ENCODE measurements at places on chromosomes 6 and 20.

GRCh38 chr6:105804000-105804399 lies 282.1 kb upstream of the PRDM1 start:
- DNase-seq = no peak

DNA sequence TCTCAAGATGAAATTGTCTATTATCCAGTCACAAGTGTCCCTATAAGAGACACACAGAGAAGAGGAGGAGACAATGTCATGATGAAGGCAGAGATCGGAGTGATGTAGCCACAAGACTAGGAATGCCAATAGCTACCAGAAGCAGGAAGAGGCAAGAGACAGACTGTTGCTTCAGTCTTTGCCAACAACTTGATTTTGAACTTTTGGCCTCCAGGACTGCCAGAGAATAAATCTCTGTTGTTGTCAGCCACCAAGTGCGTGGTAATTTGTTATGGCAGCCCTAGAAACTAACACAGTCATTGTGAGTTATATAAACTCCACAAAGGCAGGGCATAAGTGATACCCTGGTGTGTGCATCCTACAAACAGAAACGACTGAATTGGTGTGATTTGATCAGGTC lies 517.0 kb downstream of the BTBD3 start:
- DNase-seq = no peak

DNA sequence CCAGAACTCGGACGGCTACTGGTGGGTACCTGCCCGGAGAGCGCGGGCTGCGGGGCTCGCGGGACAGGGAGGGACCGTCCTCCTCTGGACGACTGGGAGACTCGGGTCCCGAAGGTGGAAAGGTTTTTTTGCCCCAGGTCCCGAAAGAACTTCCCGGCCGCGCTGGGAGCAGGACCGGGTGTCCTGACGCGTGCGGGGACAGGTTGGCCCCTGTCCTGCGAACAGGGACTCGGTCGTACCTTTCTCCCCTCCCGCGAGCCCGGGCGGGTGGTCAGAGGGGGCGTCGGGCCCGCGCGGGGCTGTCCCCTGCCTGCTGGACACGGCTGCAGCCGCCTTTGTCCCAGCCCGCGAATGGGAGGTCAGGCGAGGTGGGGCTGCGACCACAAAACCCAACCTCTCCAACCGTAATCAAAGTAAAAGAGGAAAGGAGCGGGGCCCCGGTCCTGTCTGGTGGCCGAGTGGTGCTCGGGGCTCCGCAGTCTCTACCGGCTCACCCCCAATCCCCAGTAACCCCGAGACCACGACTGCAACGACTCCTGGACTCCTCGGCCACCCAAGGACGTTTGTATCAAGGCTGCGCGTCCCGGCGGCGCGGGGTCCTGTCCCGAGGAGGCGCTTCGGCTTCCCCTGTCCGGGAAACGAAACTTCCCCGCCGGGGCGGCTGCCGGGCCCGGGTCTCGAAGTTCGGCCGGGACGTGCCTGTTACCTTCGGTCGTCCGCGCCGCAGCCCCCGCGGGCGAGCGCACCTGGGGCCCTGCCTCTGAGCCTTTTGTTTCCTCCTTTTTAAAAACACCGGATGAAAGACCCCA lies 798 bp downstream of the DSP start:
- no peak for DNase-seq

DNA sequence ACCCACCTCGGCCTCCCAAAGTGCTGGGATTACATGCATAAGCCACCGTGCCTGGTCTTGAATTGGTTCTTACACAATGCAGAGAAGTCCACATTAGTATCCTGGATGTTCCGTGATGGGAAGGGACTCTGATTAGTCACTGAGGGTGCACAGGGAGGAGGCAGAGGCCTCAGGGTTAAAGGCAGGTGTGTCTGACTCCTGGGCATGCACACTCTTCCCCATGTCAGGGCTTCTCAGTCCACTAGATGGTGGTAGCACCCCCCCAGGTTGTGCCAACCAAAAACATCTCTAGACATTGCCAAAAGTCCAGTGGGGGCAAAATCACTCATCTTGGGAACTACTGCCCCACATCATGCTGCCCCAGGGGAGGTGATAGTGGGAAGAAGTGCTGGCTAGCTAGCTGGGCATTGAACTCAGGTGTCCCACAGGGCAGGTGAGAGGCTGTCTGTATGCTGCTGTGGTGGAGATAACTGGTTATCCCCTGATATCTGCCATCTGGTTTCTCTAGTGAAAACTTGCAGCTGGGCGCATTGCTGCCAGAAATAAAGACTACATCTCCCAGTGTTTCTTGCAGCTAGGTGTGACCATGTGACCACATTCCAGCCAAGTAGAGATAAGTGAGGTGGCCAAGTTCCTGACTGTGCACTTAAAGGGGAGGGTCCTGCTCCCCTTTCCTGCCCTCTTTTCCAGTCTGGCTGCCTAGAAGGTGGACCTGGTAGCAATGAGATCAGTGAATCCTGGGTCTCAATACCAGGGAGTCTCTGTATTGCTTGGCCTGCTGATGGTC lies 8.4 kb upstream of the NSFL1C start:
- no peak for DNase-seq

DNA sequence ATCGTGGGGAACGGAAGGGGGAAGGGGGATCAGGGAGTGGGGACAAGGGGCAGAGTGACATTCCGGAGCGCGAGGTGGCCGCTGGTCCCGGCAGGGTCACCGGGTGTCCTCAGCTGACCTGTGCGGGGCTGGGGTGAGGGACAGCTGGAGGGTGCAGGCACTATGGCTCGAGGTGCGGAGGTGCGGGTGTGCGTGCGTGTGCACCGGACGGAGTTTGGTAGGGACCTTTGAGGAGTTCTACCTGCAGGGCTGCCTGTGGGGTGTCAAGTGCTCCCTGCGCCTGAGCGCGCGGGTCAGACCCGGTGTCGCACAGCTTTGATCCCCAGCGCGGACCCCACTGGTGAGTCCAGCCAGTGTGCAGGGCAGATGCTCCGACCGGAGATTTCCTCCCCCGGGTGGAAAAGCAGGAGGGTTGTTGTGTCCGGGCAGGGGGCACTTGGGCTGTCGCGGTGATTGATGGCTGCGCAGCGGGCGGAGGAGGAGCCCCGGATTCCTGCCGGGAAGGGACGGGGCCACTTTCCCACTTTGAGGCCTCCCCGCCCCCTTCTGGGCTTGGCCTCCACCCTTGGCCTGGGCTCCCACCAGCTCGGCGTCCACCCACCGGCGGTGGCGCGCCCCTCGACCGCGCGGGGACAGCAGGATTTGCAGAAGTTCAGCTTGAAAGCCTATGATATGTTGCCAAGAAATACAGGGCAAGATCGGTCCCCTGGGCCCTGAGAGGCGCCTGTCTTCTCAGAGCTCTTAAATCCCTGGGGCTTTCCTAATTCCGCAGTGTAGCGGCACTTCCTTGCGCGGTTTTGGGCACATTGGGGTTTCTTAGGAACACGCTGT lies 658 bp downstream of the RIN2 start:
- no peak for DNase-seq

Data from activated T-helper 9 cell treated with anti-CD3 and anti-CD28 coated beads, Interleukin-2, amount 50 U/mL, for 16 hours (primary cell).